ENCODE measurements at places on chromosomes 6 and 20.
A peak's percentile ranks its signal among the peaks of the same experiment; 100 is the strongest.

DNA sequence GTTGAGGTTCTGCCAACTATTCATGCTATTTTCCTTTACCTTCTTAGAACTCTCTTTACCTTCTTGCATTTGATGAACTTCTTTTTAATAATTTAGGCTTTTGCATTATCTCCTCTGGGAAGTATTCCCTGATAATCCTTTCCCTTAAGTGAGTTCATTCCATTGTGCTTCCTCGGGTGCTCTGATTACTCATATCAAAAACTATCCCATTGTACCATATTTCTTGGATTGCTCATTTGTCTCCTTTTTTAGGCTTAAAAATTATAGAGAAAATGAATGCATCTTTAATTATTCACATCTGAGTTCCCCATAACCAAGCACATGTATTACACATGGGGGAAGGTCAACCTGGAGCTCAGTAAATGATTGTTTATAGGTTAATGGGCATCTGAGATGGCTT, 2.5 kb downstream of the CALHM4 start:
- no peak for DNase-seq

DNA sequence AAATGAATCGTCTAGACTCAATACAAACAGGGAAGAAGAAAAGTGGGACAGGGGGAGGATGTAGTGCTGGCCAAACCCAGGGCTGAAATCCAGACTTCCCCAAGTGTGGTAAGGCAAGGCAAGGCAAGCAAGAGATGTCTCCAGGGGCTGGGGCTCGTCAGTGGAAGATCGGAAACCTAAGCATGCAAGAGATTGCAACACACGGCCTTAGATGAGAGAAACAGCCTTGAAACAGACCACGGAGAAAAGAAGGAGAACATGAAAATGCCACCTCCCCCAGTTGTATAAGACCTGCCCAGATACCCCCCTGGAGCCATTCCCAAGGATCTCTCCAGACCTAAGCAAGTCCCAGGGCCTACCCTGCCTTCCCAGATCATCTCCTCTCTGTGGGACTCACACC, 20.0 kb downstream of the VEGFA start:
- no peak for DNase-seq

DNA sequence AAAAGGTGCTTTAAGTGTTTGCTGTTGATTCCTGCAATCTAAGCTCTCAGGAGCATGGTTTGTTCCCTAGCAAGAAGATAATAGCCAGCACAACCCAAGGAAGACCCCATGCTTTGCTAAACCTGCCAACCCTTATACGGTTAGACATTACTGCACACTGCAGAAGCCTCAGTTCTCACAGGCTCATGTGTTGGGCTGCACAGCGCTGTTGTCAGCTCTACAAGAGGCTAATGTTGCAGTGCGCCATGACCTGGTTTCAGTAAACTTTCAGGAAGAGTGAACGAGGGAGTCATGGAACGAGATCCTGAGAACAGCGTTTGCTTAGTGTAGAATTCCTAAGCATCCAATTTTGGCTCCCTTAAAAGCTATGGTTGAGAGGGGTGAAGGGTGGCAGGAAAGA, 218.5 kb downstream of the ARHGAP18 start:
- no peak for DNase-seq

DNA sequence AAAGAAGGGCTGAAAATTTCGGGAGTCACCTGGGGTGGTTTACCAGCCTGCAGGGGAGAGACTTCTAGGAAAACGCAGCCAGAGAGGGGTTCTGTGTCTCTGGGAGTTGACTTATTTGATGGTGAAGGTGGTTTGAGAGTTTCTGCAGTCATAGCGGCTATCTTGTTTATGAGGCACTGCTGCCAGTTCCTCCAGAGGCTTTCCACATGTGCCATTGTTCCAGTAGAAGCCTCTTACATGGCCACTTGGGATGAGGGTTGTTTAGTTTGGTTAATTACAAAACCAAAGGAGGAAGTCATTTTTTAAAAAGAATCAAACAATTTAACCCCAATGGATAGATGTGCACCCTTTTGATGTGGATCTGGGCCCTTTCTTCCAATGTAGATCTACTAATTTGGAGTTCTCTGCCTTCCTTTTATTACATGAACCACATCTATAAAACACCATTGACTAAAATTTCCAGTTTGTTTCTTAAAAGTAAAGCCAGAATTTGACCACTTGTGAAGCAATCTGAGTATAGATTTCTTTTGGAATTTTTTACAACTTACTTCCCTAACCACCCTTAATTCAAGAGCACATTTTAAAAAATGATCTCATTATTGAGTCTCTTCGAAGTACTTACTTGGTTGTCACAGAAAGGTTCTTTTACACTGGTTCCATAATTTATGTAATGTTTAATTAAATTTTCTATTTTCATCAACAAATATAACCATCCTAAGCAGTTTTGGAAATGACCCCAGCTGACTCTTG, 97.6 kb downstream of the TCP11 start:
- no peak for DNase-seq

DNA sequence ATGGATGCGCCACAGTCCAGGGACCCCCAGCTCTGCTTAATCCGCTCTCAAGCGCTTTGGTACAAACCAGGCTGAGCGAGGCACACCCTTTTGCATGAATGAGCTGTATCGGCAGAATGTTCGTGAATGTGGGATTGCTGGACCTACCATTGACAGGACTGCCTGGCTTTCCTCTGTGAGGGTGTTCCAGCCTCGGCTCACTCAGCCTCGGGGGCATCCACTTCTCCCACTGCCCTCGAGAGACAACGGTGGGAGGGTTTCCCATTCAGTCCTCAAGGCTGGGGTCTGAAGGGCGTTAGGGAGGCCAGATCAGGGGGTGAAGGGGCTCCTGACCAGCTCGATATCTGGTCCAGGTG, 17.4 kb downstream of the MDFI start:
- DNase-seq: no peak

DNA sequence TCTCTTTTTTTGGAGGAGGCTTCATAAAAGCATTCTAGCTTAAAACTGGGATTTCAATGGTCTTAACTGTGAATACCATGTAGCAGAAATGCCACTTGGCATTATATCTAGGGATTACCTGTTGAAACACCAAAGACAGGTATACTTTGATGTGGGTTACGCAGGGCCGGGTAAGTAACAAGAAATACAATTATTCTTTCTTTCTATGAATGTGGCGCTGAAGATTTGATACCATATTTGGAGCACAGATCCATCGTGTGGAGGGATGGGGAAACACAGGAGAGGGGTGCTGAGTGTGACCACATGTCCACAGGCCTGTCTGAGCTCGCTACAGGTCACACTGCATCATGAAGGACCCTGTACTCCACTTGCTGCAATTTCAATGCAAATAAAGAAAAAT, 257.8 kb downstream of the GMPR start:
- DNase-seq: no peak

DNA sequence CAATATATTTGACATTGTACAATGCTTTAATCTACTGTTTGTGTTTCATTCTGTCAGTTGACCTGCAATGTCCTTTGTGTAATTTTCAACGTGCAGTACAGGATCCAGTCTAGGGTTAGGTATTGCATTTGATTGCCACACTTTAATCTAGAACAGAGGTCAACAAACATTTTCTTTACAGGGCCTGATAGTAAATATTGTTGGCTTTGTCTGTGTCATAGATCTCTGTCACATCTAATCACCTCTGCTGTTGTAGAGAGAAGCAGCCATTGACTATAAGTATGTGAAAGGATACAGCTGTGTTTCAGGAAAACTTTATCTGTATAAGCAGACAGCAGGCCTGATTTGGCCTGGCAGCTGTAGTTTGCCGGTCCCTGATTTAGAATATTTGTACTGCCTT, 39.3 kb downstream of the ATRN start:
- peak; percentile 58 for DNase-seq

GRCh38 chr20:48609491-48609978, 218.3 kb downstream of the PREX1 start:
- DNase-seq: no peak

DNA sequence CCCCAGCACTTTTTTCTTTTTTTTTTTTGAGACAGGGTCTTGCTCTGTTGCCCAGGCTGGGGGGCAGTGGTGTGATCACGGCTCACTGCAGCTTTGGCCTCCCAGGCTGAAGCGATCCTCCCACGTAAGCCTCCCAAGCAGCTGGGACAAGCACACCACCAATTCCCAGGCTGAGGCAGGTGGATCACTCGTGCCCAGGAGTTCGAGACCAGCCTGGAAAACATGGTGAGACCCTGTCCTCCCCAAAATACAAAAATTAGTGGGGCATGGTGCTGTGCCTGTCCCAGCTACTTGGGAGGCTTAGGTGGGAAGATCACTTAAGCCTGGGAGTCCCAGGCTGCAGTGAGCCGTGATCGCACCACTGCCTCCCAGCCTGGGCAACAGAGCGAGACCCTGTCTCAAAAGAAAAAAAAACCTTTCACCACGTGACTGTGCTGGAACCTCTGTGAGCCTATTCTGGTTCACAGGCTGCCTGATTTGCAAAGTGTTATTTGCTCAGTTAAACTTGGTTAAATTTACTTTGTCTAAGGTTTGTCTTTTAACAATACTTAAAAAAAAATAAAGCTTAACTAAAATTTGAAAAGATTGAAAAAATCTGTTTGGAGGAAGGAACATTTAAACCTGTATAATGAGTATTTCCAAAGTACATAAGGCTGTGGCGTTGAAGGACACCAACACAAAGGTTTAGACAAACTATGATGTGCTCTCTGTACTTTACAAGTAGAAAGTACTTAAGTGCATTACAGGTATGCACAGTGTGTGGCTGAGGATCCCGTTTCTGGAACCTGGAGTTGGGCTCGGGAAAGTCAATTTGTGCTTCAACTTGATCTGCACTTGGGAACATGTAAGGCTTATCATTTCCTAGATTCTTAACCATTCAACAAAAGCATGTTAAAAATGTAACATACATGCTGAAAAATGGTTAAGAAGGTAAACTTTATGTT, 55.0 kb downstream of the PPP1R3G start:
- DNase-seq: no peak

DNA sequence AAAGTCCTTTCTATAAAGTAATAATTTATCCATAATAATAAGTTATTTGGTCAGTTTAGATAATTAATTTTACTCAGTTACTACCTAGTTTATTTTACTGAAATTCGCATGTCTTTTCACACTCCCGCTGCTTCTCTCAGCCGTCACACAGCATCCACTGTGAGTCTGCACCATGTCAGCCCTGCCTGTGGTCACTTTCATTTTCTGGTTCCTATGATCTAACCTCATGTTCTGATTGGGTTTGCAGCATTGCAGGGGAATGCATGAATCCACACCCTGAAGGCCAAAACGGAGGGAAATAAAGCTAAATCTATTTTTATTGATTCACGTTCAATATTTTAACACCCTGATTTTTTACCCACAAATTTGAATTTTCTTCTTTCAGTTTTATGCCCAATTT, 47.4 kb downstream of the PDE10A start:
- DNase-seq: no peak

DNA sequence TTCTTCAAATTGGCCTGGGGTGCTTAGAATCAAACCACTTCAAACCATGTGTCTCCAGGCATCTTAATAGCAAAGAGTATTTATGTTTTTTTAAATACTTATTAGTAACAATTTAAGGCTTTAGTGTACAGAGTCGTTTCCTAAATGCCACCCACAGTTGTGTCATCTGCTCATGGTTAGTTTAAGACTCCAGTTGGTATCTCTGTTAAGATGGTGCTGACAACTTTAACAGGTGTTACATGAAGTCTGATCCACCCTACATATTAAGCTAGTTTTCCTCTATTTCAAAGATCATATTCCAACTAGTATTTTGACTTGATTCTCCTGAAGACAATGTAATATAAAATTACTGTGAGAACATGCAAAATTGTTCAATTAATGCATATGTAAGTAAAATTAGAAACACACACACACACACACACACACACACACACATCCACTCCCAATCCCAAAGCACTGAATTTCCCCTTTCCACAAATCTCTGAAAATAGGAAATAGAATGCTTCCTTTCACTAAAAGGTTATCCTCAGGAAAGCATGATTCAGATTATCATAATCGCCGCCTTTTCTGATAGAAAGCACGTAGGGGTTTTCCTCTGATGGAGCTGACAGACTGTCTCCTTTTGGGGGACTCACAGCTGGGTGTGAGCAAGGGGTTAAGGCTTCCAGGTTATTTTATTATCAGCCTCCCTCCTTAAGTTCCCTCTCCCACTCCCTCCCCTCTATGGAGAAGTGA, 10.5 kb downstream of the CNKSR3 start:
- DNase-seq: no peak

GRCh38 chr6:117206944-117207687, 58.2 kb upstream of the VGLL2 start:
- no peak for DNase-seq

- DNase-seq: peak; percentile 73
These were observed 74.1 kb downstream of the LAMA4 start for GRCh38 chr6:112180095-112180820.

GRCh38 chr6:156126535-156126934, 650.6 kb upstream of the ARID1B start:
- no peak for DNase-seq

- no peak for DNase-seq
These were observed 21.2 kb upstream of the AFDN start for GRCh38 chr6:167805349-167806060.

DNA sequence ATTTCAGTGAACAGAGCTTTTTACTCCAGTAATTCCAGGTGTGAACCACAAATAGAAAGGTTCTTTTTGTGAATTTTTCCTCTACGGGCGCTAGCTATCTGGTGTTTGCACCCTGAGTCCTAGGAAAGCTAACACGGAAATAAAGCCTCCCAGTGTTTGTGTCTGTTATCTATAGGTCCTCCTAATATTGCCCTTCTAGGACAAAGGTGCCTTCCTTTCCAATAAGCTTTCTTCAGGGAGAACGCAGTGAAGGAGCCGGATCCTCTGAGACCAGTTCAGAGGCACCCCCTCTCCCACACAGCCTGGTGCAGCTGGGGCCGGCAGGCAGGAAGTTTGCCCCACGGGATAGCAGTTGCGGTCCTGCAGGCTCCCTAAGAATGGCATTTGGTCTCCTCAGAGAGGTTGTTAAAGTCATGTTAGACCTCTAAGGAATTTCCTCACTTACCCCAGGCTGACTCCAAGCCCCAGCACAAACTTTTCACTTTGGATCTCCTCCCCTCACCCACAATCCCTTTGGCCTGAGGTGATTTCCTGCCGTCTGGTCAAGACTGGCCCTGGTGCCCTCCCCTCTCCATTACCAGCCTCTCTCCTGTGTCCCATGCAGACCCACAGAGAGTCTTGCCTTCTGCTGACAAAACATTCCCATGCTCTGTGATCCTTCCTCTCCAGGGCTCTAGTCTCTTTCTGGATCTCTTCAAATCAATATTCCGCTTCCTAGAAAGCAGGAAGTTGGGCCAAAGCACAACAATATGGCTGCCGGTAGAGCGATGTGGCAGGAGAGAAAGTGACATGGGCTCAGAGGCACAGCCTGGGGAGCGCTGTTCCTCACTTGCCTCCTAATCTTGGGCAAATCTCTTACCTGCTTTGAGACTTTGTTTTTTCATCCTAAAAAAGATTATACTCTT, 126.0 kb downstream of the MOXD1 start:
- no peak for DNase-seq

DNA sequence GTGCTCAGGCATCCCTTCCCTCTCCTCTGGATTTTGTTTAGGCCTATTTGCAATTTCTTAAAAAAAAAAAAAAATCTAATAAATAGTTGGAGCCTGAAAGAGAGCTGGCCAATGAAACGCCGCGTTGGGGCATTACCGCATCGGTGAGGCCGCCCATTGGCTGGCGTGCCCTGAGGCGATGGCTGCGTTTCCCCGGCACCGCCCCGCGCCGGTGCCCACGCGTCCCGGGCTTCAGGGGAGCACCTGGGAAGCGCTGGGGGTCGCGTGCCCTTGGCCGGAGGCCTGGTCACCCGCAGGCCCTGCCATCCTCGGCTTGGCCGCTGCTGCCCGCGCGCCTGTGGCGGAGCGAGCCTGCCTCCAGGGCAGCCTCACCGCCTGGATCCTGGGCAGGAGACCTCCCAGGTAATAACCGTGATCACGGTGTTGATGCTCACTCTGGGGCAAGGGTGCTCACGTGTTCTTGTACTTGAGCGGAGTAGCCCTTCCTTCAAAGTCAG, 155.4 kb downstream of the NRN1 start:
- DNase-seq: peak; percentile 16
